ENCODE measurements at places on chromosomes 13 and 19.

GRCh38 chr13:51803422-51804294, at the start of gene DHRS12:
TSS of gene DHRS12 (minus strand) at chr13:51804163. CDS start at chr13:51799659, 4,504 bp downstream.
- peak; percentile 63 for DNase-seq

DNA sequence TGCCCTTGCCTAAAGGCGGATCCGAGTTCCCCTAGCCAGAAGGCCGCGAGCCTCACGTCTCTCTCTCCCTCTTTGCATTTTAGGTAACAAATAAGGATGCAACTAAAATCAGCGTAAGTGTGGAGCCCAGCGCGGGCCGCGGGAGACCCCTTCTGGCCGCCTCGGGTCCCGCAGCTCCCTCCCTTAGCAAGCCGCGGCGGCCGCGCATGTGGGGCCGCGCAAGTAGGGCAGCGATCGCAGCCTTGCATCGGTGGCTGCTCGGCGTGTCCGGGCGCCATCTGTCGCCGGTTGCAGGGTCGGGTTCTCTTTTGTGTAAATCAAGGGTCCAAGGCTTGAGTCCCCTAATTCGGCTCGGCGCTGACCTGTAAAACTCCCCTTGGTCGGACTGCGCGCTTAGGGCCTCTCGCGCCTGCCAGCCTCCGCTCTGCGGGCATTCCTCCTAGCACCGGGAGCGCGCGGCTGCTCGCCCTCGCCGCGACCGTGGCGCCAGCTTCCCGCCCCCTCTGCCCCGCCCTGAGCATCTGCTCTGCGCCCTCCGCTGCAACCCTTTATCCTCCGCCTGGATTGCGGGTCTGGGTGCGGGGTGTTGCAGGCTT, 2.7 kb downstream of the VSTM2B start:
- no peak for DNase-seq

- DNase-seq = no peak
These were observed 7.2 kb downstream of the KRTDAP start for GRCh38 chr19:35483089-35483488.

DNA sequence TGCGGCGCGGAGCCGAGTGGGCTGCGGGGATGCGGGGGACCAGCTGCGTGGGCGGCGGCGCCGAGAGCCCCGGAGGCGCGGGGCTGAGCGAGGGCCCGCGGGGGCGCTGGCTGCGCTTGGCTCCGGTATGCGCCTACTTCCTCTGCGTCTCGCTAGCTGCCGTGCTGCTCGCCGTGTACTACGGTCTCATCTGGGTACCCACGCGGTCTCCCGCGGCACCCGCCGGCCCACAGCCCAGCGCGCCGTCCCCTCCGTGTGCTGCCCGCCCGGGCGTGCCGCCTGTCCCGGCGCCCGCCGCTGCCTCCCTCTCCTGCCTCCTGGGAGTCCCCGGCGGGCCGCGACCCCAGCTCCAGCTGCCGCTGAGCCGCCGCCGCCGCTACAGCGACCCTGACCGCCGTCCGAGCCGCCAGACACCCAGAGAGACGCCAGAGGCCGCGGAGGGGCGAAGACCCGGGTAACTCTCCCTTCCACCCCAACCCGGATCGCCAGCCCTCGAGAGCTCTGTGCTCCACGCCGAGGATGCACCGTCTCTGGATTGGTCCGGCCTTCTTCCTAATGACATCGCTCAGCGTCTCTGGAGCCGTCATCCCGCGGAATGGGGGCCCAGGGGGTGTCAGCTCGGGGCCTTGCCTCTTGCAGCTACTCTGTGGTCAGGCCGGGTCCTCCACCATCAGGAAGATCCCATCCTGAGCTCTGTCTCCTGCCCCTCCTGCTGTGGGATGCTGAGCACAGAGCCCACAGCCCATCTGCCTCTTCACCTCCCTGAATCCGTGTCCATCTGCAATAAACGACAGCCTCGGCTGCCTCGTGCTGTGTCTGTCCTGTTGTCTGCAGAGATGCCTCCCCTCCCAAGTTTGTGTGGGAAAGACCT, 441 bp downstream of the INAFM1 start:
- no peak for DNase-seq

GRCh38 chr13:71285700-71286099, 581.3 kb downstream of the DACH1 start:
- DNase-seq = no peak

DNA sequence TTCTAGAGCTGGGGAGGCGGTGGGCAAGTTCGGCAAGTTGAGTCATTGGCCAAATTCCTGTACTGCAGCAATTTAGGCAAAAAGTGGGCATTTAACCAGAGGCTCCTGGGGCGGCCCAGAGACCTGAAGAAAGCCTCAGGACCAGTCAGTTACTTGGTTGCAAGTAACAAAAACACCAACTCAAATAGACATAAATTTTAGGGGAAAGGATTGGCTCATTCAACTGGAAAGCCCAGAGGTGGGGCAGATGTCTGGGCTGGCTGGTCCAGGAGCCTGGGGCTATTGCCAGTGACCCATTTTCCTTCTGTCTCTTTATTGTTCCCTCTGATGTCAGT, 97.1 kb downstream of the SIPA1L3 start:
- DNase-seq = no peak

DNA sequence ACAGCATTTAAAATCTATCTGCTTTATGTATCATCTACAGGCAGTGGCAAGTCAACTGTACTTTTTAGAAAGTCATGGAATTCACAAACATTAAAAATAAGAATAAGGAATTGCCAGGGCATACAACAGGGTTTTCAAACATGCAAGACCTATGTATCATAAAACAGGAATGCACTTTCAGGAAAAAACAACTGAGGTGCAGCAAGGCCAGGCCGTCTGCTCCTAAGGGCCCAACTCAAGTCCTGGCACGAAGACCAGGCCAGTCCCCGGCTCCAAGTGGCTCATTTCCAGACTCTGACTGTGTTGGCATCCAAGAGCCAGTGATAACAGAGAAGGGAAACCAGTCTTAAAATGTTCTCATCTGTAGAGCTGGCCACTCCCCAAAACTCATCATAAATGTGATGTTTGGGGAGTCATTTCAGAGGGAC, 7.1 kb downstream of the RFX2 start:
- DNase-seq = peak; percentile 76

DNA sequence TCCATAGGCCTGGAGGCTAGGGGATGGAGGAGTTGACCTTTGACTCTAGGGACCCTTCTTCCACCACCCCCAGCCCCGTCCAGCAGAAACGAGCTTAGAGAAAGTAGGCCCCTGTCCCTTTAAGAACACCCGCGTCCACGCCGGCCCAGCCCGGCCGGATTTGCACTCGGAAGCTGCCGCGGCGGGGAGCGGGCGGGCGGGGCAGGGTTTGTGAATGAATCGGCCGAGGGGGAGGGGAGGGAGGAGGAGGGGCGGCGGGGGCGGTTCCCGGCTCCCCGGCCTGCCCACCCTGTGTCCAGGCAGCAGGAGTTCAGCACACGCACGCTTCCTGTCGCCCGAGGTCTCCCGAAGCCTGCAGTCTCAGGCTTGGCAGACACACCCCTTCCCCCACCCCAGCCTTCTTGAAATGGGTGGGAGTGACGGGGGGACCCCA, 1.5 kb downstream of the UNC13A start:
- no peak for DNase-seq

DNA sequence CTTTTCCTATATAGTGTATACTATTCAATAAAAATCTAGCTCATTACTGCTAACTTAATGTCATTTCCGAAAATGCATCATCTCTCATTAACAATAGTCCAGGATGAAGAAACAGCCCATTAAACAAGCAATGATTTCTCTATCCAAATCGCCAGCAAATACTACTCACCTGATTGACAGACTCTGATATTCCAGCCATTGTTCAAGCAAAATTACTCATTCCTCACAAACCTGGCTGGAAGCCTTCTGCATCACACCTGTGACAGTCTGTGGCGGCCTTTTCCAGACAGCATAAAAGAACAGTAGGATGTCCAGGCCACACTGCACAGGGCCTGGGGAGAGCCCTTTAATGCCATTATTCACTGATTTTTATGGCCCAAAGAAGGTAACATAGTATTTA, 115.9 kb downstream of the ABCC4 start:
- no peak for DNase-seq

GRCh38 chr13:26198116-26198515, 24.0 kb downstream of the RNF6 start:
- no peak for DNase-seq

GRCh38 chr13:93169980-93170379, 56.6 kb upstream of the GPC6 start:
- DNase-seq = no peak

GRCh38 chr13:50198508-50198907, 183.3 kb downstream of the KCNRG start:
- peak; percentile 12 for DNase-seq

GRCh38 chr13:77565635-77566034, 30.1 kb downstream of the SCEL start:
- DNase-seq = no peak

- DNase-seq = no peak
These were observed 465.1 kb upstream of the PCDH20 start for GRCh38 chr13:61880578-61881283.

GRCh38 chr13:23460309-23460708, 26.8 kb upstream of the SACS start:
- DNase-seq = no peak

Measured in NCI-H446 treated with DMSO at 0.1 percent for 48 hours (cell line).